ENCODE measurements at places on chromosomes 11 and 22. TPM values are rescaled to one million over a fixed set of nuclear protein-coding genes. Genes with fewer than 3 reads are reported as not detected.

Gene MGAT3
- 1.7 TPM for total RNA-seq

Gene HEPACAM
- under 0.01 TPM for total RNA-seq

Gene CABP4
- 0.66 TPM for total RNA-seq

Gene AKIP1
- 18.2 TPM for total RNA-seq

Gene ZP1
- total RNA-seq = not detected

Gene WNT11
- 24.8 TPM for total RNA-seq

All from muscle of leg (tissue), 16 donors.